ENCODE measurements at places on chromosomes 11 and 22. TPM values are rescaled to one million over a fixed set of nuclear protein-coding genes. Genes with fewer than 3 reads are reported as not detected.

DNA sequence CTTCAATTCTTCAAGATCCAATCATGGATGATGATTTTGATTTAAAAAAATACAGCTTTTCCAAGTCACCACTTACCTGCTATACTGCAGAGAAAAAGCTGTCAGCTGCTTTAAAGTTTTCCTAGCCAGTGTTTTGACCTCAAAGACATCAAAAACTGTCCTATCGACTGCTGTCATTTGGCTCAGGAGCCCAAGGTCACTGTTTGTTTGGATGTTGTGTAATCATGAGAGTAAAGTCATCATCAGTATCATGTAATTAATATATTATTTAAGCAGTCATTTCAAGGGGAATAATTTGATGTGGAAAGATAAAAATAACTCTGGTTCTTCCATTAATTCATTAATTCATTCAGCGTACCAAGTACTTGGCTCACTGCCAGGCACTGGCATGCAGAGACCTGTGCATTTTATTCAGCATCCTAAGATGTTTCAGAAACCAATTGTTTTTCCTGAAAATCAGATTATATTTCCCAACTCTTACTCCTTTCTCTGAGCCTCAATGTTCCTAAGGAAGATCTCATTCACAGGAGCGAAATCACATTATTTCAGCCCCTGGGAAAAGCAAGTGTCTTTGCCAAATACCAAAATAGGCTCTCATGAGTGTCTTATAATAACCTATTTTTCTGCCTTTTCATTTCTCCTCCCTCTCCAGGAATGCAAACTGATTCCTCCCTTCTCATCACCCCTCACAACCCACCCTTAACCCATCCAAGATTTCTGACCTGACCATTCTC is 59.9 kb downstream of the SLC1A2 start:
- DNase-seq = no peak

DNA sequence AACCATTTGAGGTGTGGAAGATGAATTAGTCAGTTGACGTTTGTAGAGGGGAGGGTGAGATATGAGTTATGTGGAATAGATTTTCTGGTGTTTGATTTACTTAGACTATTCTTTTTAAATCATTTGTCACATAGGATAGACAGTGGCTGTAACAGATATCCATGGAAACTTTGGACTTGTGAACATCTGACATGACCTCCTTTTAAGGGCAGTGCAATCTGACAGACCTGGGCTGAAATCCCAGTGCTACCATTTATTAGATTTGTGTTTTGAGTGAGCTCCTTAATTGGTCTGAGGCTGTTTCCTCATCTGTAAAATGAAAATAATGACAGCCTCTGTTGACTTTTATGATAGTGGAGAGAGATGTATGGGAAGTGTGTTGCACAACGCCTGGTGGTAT is 159.9 kb downstream of the TEAD1 start:
- DNase-seq = no peak

DNA sequence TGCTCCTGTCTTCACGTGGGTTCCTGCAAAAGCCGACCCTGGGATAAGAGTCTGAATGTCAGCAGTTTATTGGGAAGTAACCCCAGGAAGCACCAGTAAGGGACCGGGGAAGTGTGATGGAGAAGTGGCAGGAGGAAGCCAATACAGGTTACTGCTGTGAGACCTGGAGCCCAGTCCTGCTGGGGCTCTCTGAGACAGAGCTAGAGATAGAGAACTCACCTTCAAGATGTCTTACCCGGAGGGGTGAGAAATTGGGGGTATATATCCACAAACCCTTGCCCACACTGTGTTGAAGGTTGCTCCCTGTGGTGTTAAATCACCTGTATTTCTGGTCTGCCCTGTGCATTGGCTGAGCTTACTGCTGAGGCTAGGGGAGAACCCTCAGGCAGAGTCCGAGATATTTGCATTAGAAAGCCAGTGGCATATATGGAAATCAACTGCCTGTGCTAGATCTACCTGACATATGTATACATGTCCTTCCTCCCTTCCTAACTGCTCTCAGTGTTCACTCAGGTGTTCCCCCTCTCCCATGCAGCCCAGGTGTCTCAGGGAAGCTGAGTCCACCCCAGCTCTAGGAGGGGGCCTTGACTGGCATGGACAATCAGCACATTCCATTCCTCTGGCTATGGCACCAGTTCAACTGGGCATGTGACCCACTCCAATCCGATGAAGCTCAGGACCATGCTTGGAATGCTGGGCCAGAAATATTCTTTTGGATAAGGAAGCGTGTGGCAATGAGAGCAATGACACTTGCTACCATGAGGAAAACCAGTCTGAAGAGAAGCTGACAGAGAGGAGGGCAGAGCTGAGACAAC is 6.8 kb upstream of the MICAL2 start:
- peak; percentile 27 for DNase-seq

- DNase-seq = no peak
Observed at GRCh38 chr11:11580841-11581411, 40.9 kb downstream of the GALNT18 start.

- DNase-seq = no peak
Observed at GRCh38 chr11:3684819-3685172, 13.6 kb upstream of the CHRNA10 start.

DNA sequence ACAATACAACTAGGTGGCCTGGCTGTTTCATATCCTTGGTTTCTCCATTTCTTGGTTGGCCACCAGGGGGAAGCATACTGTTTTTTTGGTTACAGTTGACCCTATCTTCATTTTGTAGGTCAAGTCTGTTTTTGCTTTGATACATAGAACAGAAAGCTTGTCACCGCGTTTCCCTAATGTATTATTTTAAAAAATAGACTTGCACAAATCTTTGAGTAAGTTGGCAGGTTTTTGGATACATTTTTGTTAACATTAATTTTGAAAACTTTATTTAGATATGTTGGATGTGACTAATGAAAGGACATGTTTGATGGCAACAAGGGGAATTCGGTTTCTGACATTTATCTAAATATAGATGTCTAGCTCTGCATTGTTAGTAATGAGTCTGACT is 3.0 kb downstream of the NCR3LG1 start:
- DNase-seq = peak; percentile 58

- DNase-seq = no peak
Observed at GRCh38 chr11:33086017-33086416, 46.6 kb downstream of the TCP11L1 start.

Gene MIEF1
- total RNA-seq = 12.0 TPM

Gene TMEM86A
- total RNA-seq = 2.5 TPM

Gene USP2
- 8.6 TPM for total RNA-seq

Gene ISX
- total RNA-seq = not detected

Gene OOSP4B
- not detected for total RNA-seq

Gene DUSP8
- total RNA-seq = 10.1 TPM

Gene F2
- 0.16 TPM for total RNA-seq

Gene OR52B4
- not detected for total RNA-seq

Gene OR52I1
- not detected for total RNA-seq

Measured in pancreas (tissue), 10 donors.